ENCODE measurements at places on chromosomes 7 and 10.

- DNase-seq = no peak
Measured at GRCh38 chr10:94677691-94678090, 5.8 kb upstream of the CYP2C18 start.

GRCh38 chr7:512146-512510 is 7.5 kb downstream of the PDGFA start:
- no peak for DNase-seq

DNA sequence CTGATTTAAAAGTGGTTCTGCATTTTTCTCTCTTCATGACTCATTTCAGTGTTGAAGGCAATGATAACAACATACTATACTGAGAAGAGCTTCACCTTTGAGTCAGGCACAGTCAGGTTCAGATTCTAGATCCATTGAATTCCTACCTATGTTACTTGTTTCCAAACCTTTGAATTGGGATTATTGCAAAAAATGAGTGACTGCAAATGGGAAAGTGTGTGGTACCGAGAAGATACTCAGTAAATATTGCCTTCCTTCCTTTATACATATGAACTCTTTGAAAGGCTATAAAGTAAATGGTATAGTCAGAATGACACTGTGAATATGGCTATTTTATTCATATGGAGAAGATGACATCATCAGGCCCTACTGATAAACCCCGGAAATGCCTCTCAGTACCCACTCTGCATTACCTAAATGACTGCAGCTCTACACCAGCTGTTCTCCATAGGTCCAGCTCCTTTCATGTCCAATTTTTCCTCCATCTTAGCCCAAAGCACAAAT is 66.7 kb upstream of the FGL2 start:
- no peak for DNase-seq

- no peak for DNase-seq
Measured at GRCh38 chr10:55627501-55628051, 733.5 kb downstream of the ZWINT start.

- DNase-seq = no peak
Measured at GRCh38 chr10:62162261-62162981, 106.2 kb downstream of the RTKN2 start.

DNA sequence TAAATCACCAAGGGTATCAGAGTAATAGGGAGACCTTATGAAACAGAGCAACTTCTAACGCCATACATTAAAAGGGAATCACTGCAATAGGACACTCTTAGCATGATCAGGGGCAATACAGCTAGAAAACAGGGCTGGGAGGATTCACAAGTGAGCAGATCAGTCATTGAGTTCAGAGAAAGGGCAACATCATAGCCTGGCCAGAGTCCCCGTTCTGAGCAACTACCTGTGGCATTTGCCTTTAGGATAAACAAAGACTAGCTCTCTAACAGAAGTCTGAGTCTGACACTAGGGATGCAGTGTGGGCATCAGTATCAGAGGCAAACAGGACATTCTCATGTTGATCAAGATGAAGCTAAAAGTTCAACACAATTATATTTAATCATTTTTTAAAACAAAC is 297.9 kb downstream of the DGKB start:
- DNase-seq = no peak

DNA sequence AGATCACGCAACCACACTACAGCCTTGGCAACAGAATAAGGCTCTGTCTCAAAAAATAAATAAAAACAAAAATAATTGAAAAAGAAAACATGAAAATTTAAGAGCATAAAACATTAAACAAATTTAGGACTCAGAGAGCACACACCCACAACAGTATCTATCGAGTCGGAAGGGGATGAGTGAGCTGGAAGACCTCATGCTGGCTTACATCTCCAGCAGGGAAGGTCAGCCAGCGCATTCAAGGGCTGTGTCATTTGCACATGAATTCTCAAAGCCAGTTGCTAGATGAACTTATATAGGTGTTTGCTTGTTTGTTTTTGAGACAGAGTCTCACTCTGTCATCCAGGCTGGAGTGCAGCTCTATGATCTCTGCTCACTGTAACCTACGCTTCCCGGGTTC is 50.3 kb downstream of the SRRM3 start:
- DNase-seq = no peak

DNA sequence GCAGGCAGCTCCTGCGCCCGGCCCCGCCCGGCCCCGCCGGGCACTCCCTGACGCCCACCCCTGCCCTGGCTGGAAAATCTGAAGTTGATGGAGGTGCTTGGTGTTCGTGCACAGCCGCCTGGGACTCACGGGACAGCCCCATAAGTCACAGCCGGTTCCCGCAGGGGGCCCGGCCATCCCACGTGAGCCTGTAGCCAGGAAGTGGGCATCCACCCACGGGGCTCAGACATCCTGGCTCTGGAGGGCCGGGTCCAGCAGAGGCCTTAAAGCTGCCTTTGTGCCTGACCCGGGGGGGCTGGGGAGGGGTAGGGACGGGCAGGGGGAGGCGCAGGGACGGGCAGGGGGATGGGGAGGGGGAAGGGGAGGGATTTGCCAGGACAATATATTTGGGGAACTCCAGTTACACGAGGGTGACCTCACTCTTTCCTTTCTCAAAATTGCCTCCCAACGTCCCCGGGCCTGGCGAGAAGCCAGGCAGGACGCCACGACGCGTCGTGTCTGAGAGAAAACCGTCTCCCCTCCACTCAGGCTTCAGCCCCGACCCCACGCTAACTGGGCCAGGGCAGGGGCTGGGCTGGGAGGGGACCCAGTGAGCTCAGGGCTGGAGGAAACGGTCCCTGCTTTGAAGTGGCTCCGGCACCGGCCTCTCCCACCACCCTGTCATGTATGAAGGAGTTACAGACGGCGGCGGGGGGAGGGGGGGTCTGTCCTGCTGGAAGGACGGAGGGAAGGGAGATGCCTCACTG is 82.1 kb upstream of the PDGFA start:
- DNase-seq = no peak

- no peak for DNase-seq
Measured at GRCh38 chr7:116629051-116629463, 42.9 kb upstream of the MET start.

DNA sequence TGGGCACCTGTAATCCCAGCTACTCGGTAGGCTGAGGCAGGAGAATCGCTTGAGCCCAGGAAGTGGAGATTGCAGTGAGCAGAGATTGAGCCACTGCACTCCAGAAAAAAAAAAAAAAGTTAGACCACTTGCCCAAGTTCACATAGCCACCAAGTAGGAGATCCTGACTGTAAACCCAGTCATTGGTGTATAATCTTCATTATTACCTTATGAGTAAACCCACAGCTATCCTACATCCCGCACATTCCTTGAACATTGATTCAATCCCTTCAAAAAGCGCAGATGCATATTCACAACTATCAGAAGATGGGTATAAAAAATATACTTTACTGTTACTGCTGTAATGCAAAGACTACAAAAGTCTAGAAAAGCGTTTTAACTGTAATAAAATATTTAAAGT is 512.9 kb downstream of the SUGCT start:
- DNase-seq = no peak

DNA sequence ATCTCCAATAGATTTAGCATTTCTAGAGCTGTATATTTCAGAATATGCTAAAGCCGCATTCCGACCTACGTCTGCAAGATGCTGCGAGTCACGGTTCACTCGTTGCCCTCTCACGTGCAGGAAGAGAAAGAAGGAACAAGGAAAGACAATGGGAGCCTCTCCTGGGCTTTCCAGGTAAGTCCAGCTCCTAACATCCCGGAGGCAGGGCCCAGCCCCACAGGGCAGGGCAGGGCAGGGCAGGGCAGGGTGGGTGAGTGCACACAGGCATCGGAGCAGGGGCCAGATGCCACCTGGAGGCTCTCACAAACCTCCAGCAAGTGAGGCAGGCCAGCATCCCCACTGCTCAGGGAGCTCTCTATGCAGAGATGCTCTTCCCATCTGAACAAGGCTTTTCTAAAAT is 50.8 kb downstream of the VOPP1 start:
- DNase-seq = no peak

DNA sequence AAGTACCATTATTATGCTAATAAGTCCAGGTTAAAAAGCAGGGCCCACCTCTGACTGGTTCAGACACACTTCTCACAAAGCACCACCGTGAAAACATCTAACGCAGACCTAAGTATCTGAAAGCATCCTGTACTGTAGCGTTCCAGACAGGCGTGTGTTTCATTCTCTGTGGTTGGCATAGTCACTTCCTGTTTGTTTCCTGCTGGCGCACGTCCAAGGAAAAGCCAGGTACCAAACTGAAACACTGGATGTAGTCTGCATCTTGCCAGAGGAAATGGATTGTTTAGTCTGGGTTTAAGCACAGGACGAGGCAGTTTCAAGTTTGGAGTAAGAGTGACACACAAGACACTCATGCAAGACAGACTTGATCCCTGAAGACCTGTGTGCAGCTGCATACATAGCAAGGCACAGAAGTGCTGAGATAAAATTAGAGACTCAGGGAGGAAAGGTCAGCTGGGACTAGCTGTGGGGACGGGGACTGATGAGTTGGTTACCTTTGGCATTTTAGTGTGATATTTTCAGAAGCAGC is 23.3 kb downstream of the BPGM start:
- peak; percentile 89 for DNase-seq

DNA sequence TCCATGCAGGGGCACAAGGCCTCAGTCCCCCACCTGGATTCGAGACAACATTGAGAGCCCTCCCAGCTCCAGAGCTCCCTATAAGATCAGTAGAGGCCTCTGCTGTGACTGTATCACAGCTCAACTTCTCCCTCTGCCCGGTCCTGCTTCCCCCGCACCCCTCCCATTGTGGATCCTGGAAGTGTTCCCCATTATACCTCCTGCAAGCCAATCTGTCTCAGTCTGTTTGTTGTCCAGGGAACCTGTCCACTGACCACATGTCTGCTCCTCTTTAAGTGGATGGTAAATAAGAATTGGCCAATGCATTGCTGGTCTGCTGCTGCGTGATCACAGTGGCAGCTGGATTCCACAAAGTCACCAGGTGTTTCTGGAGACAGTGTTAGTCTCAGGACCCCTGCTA is 259.7 kb upstream of the HABP2 start:
- no peak for DNase-seq

- DNase-seq = no peak
Measured at GRCh38 chr7:81181066-81181465, 262.2 kb upstream of the SEMA3C start.

GRCh38 chr10:77004917-77005564 is 632.6 kb downstream of the KCNMA1 start:
- peak; percentile 12 for DNase-seq

DNA sequence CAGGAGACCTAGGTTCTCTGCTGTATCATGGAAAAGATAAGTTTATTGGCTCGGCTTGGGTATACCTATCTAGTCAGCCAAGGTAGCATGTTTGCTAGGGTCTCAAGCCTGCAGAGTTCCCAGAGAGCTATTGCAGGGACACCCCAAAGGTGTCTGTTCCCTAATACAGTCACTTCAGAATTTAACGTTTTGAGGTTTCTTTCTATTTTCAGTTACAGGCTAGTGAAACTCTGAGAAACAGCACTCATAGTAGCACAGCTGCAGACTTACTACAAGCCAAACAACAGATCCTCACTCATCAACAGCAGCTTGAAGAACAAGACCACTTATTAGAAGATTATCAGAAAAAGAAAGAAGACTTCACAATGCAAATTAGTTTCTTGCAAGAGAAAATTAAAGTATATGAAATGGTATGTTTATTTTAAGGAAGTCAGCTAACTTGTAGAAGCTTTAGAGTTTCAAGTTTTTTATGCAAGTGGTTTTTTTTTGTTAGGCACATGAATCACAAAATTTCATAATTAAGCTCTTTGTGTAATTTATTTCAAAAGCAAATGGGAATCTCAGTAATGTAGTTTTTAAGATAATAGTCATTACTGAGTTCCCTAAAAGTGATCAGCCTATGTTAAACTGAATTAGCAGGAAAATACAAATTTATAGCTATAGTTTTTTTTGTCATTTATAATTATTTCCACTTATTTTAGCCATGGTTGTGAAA is 54.9 kb downstream of the AKAP9 start:
- DNase-seq = no peak

GRCh38 chr10:47403446-47404318 is 19.6 kb upstream of the ZNF488 start:
- DNase-seq = no peak

- no peak for DNase-seq
Measured at GRCh38 chr7:44098092-44099068, 5.8 kb upstream of the AEBP1 start.

DNA sequence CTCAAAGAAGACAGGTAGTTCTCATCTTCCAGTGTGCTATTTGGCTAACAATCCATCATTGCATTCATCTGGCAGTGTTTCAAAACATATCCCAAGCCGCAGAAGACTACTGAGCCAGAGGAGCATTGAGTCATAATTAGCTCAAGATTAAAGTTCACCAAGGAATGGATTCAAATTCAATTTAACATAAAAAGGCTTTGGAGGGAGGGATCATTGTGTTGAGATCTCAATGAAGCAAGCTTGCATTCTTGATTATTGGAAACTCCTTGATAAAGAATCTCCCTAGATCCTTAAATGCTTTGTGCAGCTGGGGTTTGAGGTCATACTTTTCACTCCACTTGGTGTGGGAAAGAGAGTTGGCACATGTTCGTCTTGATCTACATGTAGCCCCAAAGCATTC is 142.8 kb upstream of the SEMA3A start:
- DNase-seq = no peak

GRCh38 chr7:45000093-45001032 is at the start of gene CCM2:
TSS of gene CCM2 (plus strand) at chr7:45000201. CDS start at chr7:45000334, 133 bp downstream.
- DNase-seq = peak; percentile 55

- no peak for DNase-seq
Measured at GRCh38 chr7:85239109-85239508, 52.3 kb upstream of the SEMA3D start.

GRCh38 chr10:60707841-60708240 is 70.4 kb upstream of the CDK1 start:
- DNase-seq = no peak

DNA sequence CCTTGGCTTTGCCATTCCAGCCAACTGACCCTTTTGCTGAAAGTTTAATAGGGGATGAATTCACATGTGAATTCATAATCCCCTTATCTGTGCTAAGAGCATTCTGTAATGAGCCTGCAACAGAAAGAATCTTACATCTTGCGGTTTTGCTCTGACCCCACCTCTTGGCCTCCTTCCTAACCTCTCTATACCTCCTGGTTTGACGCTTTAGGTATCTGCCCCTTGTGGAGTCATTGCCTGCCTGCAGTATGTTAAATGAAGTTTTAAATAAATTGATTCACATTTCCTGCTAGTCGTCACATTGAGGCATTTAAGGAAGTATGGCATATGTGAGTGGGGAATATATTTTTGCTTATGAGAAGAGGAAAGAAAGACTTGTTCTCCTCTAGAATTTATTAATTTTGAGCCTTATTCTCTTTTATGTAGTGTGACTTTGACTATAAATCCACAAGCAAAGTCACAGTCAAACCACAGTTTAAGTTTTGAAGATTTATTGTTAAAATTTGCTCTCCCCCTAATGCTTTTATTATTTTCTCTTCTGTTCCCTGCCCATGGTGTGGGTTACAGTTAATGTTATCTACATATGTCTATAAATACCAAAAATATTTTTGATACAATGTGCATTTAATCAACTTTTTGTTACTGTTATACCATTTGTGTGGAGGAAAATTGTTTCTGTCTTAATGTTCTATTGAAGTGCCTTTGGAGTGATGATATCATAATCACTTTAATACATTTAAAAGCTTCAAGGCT is 60.9 kb downstream of the LRMDA start:
- DNase-seq = no peak
